ENCODE measurements at places on chromosomes 2 and 18.

DNA sequence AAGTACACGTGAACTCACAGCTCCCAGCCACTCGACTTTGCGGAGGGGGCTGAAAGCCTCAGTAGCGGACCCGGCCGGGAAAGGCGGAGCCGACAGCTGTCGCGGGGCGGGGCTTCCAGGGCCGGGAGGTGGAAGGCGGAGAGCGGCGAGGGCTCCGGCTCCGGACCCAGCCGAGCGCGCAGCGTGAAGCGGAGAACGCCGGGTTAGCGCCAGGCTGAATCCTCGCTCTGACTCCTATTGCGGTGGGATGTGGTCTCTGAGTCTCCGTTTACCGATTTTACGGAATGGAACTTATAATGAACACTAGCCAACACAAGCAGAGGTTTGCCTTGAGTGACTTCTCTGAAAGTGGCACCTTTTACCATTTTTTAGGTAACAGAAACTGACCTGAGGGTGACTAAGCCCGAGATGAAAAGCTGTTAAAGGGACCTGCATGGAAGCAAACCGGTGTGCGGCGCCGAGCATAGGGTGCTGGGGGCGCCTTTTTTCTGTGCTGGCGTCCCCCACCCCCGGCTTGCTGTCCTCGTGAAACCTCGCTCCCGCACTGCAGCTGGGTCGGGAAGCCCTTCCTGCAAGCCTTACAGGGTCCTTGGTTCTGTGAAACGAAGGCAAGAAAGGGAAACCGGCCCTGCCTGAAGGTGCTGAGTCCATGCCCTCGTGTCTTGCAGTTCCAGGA lies 72.9 kb downstream of the EN1 start:
- DNase-seq = no peak

DNA sequence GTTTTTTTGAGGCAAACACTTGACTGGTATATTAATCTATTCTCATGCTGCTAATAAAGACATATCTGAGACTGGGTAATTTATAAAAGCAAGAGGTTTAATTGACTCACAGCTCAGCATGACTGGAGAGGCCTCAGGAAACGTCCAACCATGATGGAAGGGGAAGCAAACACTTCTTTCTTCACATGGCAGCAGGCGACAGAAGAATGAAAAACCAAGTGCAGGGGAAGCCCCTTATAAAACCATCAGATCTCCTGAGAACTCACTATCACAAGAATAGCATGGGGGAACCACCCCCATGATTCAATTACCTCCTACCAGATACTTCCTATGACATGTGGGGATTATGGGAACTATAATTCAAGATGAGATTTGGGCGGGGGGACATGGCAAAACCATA lies 136.2 kb upstream of the MAPRE2 start:
- DNase-seq = no peak

- DNase-seq = no peak
These were observed 74.0 kb downstream of the CMPK2 start for GRCh38 chr2:6791682-6792081.

- no peak for DNase-seq
These were observed 151.6 kb downstream of the GLI2 start for GRCh38 chr2:120887320-120887697.

- no peak for DNase-seq
These were observed 72.7 kb upstream of the MBOAT2 start for GRCh38 chr2:9076210-9076609.

DNA sequence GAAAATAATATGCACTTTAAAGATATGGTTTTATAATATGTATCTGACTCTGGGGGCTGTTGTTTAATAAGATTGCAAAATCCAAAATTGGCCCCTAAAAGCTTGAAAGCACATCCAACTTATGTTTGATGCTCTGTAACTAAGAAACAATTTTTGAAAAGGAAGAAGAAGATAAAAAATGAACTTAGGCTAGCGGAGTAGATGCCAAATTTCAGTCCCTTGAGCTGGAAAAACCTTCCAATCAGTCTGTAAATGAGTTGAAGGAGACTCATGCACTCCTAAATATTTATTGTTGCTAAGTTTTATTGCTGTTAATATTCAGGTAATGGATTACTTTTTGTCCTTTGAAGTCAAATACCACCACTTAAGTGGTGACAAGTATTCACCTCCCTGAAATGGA lies 465.0 kb downstream of the ZEB2 start:
- no peak for DNase-seq

DNA sequence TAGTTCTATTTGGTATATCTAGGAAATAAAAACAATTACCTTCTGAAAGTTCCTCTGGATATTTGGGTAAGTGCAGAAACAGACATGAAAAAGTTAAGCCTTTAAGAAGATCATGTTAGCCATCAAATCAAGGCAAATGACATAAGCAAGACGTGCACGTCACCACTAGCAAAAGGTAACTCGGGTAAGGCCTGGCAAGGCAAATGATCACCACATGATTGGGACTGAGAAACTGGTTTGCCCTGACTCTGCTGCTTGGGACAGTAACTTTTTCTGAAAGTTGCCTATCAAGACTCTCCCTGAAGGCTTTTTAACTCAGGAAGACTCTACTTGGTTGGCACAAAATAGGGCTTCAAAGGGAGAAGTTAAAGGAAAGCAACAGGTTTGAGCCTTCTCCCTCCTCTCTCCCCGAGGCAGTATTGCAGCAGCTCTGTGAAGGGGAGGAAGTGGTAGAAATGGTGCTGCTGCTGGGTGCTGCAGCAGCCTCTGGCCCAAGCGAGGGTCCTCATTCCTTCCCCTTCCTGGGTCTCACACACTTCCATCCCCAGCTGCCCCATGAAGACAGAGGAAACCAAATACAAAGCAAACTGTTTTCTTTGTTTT lies 17.1 kb upstream of the TMEM237 start:
- no peak for DNase-seq

DNA sequence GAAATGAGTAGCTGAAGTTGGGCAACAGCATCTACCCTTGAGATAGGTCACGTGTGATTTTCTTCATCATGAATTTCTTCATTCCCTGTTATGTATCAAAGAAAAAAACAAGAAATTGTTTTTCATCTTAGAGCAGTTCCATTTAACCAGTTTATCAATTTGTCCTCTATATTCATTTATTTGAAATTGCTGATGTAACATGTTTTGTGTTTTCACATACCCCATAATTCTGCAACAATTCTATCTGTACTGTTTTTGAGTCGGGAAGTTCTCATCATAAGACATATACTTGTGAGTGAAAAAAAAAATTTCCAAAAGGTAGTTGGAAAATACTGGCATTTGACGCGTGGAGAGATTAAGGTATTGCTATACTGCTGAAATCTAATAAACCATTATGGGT lies 422.6 kb upstream of the REG3G start:
- no peak for DNase-seq

DNA sequence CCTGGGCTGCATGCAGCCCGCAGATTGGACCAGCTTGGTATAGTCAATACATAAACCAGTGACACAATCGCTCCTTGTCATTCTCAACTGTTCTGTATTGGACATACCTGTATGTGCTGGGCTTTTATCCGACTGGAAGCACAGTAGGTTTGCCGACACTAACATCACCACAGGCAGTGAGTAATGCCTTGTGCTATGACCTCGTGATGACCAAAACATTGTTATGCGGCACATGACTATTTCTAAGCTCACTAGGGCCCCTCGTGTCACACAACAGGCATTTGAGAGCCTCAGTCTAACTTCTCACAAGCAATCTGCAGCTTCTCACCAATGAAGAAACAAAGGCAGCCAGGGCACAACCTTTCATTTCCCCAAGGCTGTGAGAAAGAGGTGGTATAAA lies 320.8 kb downstream of the AFF3 start:
- DNase-seq = no peak

DNA sequence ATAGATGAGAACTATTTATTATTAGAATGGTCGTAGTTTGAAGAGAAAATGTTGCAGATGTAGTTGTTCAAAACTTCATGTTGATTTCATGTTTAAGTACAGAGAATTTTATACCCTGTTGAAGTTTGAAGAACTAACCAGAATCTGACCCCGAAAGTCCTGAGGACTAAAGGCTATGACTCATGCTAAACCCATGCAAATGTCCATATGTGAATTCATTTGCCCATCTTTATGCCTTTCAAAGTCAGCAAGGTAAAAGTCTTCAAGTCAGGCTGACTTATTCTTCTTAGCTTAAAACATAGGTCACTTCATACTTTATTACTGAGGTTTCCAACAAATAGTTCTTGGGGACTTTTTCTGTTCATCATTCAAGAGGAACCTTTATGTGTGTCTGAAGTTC lies 185.5 kb downstream of the CCDC85A start:
- DNase-seq = no peak

GRCh38 chr18:57443247-57443646 lies 8.1 kb downstream of the ONECUT2 start:
- no peak for DNase-seq

DNA sequence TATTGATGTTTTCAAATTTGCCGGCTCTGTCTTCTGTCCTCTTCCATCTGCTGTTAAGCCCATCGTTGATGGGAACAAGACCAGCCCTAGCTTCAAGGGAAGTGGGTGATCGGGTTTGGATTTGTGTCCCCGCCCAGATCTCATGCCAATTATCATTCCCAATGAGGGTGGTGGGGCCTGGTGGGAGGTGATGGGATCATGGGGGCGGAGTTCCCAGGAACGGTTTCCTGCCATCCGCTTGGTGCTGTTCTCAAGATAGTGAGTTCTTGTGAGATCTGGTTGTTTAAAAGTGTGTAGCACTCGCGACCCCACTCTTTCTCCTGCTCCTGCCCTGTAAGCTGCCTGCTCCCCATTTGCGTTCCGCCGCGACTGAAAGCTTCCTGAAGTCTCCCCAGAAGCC lies 9.5 kb downstream of the ASB18 start:
- no peak for DNase-seq

GRCh38 chr2:27219091-27219490 lies 1.9 kb downstream of the CAD start:
- DNase-seq = no peak

- no peak for DNase-seq
These were observed 14.9 kb downstream of the KIAA1328 start for GRCh38 chr18:36843784-36844183.

- no peak for DNase-seq
These were observed 8.5 kb downstream of the ESPNL start for GRCh38 chr2:238108423-238109183.

DNA sequence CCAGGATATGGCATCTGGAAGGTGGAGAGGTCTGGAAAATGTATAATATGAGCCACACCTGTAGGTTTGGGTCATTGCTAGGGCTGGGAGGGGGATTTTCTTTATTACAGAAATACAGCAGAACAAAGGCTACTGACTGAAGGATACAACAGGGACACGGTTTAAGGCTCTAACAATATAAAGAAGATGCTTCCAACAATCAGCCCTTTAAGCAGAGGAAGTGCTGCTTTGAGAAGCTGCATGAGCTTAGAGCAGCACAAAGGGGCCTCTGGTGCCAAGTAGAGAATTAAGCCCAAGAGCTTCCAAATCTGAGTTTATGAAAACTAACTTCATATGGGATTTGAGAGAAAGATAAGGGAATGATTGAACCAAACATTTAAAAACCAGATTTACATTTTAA lies 174.5 kb upstream of the RMP24 start:
- DNase-seq = no peak

GRCh38 chr2:185201063-185201462 lies 537.5 kb upstream of the FSIP2 start:
- DNase-seq = no peak

DNA sequence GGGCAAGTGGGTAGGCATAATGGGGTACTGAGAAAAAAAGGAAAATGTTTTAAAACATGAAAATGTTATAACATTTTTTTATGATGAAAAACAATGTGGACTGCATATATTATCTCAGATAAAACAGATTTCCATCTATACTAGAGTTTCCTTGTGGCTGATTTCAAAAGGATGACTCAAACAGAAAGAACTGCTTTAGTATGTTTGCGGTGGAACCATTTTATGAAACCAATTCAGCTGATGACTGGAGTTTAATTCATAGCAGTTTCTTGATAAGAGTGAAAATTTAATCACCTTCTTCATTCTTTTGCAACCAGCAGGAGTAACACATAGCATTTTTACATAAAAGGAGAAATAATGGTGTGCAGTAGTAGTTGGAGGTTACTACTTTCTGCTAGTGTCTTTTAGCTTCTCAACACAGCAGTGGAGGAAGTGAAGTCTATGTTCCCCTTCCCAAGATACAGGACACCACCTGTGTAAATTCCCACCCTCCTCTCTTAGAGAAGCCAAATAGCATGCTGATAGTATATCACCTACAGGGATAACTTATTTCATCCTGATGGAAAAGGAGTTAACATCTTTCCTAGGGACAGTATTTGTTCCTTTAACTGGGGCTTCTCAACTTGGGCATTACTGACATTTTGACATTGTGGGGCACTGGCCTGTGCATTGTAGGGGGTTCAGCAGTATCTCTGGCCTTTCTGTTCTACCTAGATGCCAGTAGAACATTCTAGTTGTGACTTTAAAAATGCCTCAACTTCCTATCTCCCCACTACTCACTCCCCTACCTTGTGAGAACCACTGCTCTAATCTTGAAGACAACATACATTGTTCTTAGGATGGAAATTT lies 29.9 kb downstream of the PELI1 start:
- no peak for DNase-seq

GRCh38 chr18:47397671-47398319 lies 146.3 kb upstream of the SKOR2 start:
- no peak for DNase-seq

GRCh38 chr2:145316496-145316895 lies 796.6 kb upstream of the ZEB2 start:
- no peak for DNase-seq

- DNase-seq = no peak
These were observed 40.3 kb upstream of the FBXO11 start for GRCh38 chr2:47946593-47946992.

- DNase-seq = no peak
These were observed 996 bp downstream of the PTCD3 start for GRCh38 chr2:86107031-86107430.

DNA sequence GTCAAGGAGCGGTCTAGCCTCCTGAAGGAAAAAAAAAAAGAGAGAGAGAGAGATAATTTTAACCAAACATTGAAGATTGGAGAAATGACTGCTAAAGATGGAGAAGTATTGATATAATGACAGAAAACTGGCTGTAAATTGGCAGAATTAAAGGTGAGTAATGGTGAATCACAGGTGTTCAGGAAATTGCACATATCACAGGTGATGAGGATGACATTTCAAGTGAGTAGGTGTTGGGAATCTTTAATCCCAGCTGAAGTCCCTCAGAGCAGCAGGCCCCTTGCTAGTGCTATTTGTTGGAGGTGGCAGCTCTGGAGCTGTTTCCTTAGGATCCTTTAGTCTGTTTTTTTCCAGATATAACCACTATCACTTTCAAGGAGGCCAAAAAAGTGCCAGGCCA lies 678.4 kb upstream of the VRK2 start:
- DNase-seq = no peak

DNA sequence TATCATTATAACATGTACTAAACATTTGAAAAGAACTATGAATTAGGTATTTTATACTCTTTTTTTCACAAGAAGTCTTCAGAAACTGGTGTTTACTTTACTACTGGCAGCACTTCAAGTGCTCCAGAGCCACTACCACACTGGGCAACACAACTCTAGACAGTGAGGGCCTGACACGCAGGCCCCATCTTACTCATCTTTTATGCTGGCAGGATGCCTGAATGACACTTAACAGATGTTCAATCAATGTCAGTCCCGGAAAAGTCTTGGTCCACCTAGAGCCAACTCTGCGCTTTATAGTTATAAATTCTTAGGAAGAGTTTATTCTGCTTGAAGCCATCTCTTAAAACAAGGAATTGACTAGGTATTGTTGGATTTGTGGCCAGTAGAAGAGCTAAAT lies 8.7 kb upstream of the WIPF1 start:
- DNase-seq = peak; percentile 18

- no peak for DNase-seq
These were observed 92.1 kb downstream of the PTGR3 start for GRCh38 chr18:75116809-75117208.
